ENCODE measurements at places on chromosomes 7 and 10.

DNA sequence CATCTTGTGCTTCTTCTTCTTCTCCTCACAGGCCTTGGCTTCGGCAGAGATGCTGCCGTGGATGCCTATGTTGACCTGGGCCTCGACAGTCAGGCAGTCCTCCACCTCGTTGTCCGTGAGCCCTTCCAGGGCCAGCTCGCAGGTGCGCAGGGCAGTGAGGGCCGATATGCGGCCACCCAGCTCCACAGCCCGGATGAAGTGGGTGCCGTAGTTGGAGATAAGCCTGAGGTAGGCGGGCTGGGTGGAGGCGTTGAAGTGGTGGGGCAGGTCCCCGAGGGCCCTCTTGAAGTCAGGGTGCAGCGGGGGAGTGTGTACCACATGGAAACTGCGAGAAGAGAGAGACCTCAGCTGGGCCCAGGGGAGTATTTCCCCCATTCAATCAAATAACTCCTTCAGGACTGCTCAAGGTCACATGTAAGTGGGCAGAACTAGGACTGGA, 3.7 kb downstream of the PRF1 start:
- DNase-seq, result no peak

DNA sequence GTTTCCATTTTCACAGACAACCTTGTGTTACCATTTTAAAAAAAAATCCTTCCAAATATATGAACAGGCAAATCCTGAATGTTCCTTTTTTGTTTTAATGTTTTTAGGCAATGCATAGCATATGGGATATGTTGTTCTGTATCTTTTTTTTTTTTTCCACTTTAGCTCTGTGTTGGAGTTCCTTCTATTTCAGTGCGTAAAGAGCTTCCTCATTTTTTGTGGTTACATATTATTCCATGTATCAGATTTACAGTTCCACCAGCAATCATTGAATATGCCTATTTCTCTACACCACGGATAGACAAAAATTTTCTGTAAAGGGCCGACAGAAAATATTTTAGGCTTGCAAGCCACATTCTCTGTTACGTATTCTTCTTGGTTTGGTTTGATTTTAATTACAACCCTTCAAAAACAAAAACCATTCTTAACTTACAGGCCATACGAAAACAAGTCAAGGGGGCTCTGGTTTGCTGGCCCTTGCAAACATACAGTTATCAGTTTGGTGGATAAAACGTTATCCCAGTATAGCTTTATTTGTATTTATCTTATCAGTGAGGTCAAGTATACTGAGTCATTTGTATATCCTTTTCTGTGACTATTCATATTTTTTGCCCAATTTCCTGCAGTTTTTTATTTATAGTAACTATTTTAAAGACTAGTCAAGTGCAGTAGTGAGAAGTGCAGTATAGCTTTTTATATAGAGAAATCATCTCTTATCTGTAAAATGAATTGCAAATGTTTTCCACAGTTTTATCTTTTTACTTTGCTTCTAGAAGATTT, 55.7 kb downstream of the RALA start:
- DNase-seq, result no peak

GRCh38 chr7:39085590-39086049, 107.9 kb downstream of the POU6F2 start:
- DNase-seq, result no peak

DNA sequence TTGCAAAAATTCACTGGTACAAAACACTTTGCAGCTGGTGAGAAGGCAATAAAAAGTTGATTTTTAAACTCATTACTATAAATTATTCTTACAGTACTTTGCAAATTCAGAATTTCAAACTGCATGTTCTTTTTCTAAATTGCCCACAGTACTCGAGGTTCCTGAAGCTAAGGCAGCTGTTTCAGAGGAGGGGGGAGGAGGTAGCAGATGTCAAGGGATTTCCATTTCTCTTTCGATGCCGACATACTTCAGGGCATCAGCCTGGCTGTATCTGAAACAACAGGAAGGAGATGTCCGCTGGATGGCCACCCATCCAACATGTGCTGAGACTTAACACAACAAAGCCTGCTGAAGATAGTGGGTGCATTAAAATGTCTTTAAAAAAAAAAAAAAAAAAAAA, 76.7 kb downstream of the EZH2 start:
- DNase-seq, result no peak

GRCh38 chr10:113292086-113292485, 260.8 kb upstream of the HABP2 start:
- DNase-seq, result no peak

- no peak for DNase-seq
Measured at GRCh38 chr10:80365510-80365909, 8.9 kb downstream of the DYDC2 start.

DNA sequence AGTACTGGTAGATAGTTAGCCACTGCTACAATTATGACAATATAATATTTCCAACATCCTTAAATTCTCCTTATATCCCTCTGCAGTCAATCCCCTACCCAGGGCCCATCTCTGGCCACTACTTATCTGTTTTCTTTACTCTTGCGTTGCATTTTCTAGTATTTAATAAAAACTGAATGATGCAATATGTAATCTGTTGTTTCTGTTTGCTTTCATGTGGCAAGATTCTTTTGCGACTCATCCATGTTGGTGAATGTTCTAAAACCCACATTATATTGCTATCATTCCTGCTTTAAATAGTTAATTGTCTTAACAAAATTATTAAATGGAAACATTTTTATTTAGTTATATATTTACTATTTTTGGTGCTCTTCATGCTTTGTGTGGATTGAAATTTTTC, 338.5 kb downstream of the MDFIC start:
- no peak for DNase-seq

GRCh38 chr7:108028111-108028510, 25.1 kb upstream of the LAMB1 start:
- no peak for DNase-seq

- no peak for DNase-seq
Measured at GRCh38 chr7:150745086-150745485, 7.9 kb downstream of the GIMAP5 start.

GRCh38 chr7:39252916-39253315, 275.2 kb downstream of the POU6F2 start:
- no peak for DNase-seq

DNA sequence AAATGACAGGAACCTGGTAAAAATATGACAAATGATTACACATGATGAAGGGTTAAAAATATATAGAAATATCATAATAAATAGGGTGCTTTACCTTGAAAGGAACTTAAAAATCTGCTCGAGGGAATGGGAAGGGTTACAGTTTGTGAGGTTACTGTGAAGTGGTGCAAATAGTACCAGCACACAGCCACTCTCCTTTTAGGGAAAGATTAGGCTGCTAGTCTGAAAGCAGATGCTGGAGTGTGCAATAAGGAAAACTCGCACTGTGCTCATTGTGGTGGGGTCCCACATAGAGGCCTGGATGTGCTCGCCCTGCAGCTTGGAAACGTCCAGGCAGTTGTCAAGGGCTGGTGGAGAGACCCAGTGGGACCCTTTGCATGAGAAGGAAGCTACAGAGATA, 145.9 kb upstream of the TBX20 start:
- DNase-seq, result no peak

GRCh38 chr10:78199005-78199725, 165.5 kb downstream of the RPS24 start:
- no peak for DNase-seq

DNA sequence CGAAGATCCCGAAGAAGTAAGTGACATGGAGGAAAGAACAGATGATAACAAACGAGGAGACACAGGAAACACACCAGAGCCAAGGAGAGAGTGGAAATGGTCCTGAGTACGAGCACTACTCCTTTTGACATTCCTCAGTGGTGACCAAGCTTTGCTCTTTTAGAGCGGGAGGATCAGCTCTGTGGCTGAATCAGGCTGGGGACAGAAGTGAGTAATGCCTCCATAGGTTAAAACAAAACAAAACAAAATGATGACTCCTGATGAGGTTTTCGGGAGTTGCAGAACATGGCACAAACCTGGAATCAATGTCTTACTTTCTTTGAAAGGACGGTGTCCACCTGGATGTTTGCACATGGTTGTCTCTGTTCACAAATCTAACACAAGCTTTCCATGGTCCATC, 30.3 kb upstream of the TCF7L2 start:
- no peak for DNase-seq

DNA sequence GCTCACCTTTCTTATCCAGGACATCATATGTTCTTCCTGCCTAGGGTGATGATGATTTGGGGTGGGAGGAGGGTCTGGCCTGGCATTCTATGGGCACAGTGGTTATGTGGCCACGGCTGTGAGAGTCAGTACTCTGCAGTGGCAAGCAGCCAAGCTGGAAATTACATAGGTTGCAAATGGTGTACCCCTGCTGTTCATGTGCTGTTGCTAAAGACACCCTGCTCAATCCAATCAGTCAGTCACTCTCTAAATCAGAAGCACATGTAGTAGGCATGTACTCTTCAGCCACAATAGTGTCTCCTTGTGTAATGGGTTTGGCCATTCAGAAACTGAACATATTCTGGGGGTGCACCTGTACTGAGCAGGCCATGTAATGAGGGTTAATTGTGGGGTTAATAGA, 449.1 kb upstream of the ANKRD30A start:
- no peak for DNase-seq

- DNase-seq, result no peak
Measured at GRCh38 chr7:132970257-132970656, 111.6 kb downstream of the CHCHD3 start.

DNA sequence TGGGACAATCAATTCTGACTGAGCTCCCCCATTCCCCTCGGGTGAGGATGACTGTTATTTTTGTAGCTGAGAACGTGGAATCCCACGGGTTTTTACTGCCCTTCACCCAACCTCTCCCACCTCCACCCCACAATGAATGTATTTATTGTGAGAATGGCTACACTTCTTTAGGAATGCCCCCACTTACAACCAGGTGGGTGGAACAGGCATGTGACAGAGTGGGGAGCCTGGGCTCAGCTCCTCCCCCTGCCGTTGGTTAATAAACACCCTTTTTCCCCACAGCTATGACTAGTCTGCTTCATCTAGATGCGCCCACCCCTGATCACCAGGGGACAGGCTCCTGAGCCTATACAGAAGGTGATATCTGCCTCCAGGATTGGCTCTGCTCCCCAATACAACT, 2.0 kb downstream of the MRPL43 start:
- DNase-seq, result no peak

DNA sequence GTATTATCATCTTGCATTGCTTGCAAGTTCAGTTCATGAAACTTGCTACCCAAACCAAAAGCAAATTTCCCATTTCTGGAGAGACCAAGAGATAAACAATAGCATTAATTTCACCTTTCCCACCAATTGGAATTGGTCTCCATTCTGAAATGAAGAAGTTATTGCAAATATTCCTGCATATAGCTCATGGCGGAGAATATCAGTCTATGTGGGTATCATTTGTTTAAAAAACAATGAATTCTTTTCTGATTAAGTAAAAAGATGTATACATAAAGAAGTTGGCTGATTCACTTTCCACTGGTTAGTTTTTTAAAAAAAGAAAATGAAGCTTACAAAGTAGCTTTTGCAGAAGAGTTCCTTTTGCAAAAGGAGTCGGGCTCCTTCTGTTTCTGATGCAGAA, 19.5 kb upstream of the ANK3 start:
- DNase-seq, result no peak

- no peak for DNase-seq
Measured at GRCh38 chr7:5462216-5462615, 38.6 kb upstream of the TNRC18 start.

- no peak for DNase-seq
Measured at GRCh38 chr10:100037758-100038315, 28.1 kb upstream of the DNMBP start.

DNA sequence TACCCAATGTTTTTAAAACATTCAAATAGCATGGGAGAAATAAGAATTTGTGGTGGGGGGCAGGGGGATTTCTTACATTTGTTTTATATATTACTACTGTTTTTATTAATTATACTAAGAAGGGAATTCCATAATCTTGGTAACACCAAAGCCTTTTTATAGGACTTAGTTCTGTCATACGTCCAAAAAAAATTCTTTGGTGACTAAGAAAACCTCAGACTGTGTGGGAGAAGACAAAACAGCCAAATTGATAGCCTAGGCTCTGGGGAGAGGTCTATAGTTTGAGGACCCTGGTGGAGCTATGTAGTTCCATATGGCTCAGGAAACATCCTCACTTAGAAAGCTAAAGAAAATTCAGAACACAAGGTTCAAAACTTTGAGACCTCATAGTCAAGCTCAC, 23.4 kb downstream of the ACSM6 start:
- no peak for DNase-seq

GRCh38 chr10:114504769-114505579, 100.7 kb upstream of the AFAP1L2 start:
- DNase-seq, result no peak

- no peak for DNase-seq
Measured at GRCh38 chr7:101691822-101692384, 62.8 kb upstream of the MYL10 start.

GRCh38 chr7:2170576-2171521, 61.9 kb downstream of the MAD1L1 start:
- DNase-seq, result no peak

- no peak for DNase-seq
Measured at GRCh38 chr7:51459809-51460208, 143.2 kb upstream of the COBL start.

DNA sequence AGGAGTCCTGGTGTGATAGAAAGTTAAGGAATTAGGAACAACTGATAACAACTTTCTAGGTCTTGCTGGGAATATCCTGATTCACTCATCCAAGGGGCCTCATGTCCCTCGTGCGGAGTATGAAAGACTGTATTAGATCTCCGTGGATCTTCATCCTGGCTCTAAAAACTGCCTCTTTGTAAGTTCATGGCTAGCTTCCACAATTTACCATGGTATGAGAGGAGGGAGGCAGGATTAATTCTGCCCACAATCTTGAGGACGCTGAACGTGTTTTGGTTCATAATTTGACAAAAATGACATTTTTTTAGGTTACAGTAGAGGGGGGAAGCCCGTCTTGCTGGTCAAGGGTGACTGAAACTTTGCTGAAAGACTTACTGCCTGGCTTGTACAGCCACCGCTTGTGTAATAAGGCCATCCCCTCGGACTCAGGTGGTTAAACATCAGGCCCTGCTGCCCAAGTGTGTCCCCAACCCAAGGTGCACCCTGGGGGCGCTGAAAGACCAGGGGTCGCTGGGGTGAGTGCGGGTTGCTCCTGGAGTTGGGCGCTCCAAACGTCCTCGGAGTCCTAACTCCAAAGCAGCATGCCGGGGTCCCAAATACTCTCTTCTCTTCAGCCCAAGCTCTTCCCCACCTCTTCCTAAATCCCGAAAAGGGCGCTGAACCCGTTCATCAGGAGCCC, 733 bp downstream of the HIBADH start:
- no peak for DNase-seq

DNA sequence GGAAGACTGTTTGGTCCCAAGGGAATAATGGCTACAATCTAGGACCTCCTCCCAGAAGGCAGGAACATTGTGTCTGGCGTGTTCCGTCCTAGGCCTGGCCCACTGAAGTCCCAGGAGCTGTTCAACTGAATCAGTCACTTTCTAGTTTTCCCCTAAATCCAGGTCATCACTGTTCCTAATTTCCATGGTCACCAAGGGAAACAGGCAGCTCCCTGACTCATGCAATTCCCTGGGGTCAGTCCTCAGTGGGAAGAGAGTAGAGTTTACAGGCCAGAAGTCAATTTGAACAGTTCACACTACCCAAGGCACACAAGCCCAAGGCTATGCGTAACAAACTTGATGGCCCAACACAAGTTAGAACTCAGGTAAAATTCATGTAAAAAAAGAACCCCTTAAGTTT, 44.0 kb downstream of the CREB3L2 start:
- no peak for DNase-seq

All from T-helper 1 cell (primary cell).